ENCODE measurements at places on chromosomes 4 and X.

DNA sequence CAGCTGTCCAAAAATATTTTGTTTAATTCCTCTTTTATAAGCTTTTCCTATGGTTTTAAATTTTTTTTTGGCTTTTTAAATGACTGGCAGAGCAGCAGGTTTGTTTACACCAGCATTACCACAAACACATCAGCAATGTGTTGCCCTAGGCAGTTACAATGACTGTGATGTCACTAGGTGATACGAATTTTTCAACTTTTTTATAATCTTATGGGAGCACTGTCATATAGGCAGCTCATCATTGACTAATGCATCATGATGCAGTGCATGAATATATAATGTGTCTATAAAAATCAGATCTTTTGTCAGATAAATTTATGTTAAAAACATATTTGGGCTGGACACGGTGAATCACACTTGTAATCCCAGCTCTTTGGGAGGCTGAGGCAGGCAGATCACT, 231.6 kb upstream of the SLIT2 start:
- no peak for DNase-seq

- DNase-seq: peak; percentile 16
These were observed 5.4 kb upstream of the TBC1D1 start for GRCh38 chr4:37885496-37885895.

- no peak for DNase-seq
These were observed 17.2 kb upstream of the MRPL1 start for GRCh38 chr4:77845400-77845799.

GRCh38 chr4:7004331-7004730, 38.8 kb upstream of the TADA2B start:
- no peak for DNase-seq

DNA sequence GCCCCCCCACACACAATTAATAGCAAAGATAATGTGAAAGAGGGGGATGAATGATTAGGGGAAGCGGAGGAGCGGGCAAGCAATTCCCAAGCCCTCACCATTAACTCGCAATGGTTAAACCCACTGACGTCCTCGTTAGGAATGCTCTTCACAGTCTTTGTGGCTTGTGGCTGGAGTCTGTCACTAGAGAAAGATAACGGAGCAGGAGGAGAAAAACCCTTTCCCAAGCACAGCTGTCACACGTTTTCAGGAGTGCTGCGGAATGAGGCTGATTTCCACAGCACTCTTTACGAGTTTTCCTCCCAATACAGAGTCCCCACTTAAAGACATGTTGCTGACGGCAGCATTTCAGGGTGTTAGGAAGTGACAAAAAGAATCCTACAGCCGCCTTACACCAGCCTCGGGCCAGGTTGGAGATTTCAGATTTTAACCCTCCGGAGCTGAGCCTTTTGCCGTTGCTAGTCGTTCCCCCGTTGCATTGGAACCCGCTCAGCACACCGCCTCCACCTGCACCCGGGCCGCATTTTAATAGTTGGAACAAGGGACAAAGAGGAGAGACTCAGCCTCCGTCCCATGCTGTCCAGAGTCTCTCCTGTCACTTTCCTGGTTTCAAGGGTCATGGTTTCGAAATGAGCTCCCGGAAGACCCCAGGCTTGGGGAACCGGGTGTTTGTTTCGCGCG, 92.2 kb downstream of the GEMIN8 start:
- DNase-seq: peak; percentile 20

DNA sequence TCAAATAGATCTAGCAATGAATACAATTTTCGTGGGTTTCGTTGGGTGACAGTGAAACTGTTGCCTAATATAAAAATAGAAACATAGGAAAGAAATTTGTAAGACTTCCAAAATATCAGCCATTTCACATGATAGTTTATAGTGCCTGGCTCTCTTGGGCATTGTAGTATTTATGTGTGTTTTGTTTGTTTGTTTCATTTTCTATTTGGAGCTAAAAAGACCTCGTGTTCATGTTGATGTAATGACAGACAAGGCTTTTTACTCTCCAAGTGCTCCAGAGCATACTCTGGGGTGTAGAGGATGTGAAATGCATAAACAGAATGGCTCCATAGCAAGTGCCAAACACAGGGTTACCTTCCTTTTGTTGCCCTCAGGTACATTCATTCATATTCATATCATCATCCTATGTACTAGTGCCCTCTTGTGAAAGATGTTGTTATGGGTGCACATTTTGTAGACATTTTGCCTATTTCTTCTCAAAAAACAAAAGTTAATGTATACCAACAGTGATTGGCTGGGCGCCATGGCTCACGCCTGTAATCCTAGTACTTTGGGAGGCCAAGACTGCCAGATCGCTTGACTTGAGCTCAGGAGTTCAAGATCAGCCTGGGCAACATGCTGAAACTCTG, 100.7 kb upstream of the AMOT start:
- DNase-seq: no peak

DNA sequence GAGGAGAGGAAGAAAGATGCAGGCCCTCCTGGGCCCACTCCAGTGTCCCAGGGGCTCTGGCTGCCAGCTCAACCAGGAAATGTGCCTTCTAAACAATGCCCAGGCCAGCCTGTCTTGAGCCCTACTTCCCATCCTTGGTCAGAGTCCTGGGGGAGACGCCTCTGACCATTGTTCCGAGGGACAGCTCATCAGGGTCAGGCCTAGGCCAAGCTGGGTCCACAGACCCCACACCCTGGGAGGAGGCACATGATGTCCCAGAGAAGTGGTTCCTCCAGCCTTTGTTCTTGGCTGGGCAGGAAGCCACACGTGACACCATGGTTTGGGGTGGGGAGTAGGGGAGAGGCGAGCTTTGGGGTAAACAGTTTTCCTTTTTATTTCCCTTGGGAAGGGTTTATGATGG, 102.5 kb downstream of the EFNB1 start:
- no peak for DNase-seq

DNA sequence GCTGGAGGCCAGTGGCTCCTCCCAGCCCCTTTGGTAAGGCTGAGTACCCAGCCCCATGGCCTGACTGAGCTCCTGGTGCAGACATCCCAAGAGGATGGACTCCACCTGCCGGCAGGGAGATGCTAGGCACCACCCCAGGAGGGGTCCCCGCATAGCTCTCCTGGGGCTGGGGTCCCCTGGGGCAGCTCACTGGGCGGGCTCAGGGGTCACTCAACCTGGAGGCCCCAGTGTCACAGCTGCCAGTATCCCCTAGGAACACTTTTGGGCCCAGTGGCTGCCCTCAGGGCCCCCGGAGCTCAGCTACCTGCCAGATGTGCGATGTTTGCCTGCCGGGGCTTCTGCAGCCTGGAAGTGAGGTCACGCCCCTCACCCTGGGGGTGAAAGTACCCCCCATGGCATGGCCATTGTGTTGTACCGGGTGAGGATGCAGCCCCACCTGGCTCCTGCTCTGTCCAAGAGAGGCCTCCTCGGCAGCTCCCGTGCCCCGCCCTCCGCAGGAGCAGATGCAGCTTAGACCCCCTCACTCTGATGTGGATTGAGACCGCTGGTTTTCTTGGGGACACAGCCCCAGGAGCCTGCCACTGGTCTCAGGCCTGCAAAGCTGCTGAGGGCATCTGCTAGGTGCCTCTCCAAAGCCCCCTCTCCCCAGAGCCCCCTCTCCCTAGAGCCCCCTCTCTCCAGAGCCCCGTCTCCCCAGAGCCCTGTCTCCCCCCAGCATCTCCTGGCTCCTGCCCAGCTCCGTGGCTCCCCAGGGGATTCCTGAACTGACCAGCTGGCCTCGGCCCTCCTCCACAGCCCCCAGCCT, 6.7 kb upstream of the HGFAC start:
- no peak for DNase-seq

GRCh38 chr4:41657561-41657960, 91.0 kb downstream of the PHOX2B start:
- DNase-seq: no peak

GRCh38 chr4:15148199-15148598, 145.9 kb downstream of the CPEB2 start:
- DNase-seq: no peak

DNA sequence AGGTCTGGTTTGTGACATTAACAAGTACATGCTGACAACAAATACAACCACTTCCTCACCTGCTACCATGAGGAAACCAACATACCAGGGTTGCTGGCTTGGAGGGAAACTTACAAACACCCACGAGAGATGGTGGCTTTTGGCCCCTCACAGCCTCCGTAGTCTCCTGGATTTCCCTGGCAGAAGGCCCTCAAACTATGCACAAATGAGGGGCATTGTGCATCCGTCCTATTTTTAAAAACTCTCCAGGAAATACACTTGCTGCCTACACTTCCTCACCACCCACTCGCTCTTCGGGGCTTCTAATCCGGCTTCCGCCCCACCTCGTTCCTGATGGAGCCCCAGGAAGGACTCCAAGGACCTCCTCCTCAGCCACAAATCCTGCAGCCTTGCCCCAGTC, 355.0 kb upstream of the GATB start:
- DNase-seq: no peak

GRCh38 chr4:96301715-96302114, 461.8 kb downstream of the PDHA2 start:
- DNase-seq: no peak

- DNase-seq: no peak
These were observed 69.8 kb upstream of the SMARCA5 start for GRCh38 chr4:143443728-143444127.

GRCh38 chr4:26596843-26597242, 13.0 kb downstream of the TBC1D19 start:
- DNase-seq: no peak

DNA sequence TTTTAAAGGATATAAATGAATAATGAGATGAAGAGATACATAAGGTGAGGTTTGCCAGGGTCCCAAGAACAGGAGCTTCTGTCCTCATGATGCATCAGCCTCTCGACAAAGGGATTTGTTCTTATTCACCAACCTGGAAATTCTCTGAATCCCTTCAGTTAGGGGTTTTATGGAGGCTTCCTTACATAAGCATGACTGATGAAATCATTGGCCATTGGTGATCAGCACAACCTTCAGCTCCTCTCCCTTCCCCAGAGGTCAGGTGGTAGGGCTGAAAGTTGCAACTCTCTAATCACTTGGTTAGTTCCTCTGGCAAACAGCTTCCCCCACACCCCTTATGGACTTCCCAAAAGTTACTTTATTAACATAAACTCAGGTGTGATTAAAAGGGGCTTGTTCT, 222.0 kb downstream of the SPRY1 start:
- no peak for DNase-seq

DNA sequence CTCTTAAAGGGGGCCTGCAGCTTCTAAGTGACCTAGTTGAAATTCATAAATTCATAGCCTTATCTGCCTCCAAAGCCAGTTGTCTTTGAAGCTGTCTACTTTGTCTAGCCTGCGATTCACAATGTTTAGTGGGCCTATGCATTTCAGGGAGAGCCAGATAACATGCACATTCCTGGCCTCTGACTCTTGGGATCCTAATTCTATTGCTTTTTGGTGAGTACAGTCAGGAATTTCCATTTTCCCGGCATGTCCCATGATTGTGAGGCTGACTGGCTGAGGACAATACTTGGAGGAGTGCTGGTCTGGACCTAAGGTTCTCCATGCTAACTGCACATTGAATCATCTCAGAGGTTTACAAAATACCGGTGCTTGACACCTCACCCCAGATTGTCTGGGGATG, 155.0 kb downstream of the MSL3 start:
- DNase-seq: no peak

GRCh38 chr4:1400831-1401408, 5.3 kb downstream of the NKX1-1 start:
- DNase-seq: no peak

GRCh38 chr4:88975958-88976774, 80.8 kb downstream of the FAM13A start:
- peak; percentile 12 for DNase-seq

Measured in right lung (tissue), 10 donors.